AML-193 (cell line): ENCODE measurements at places on chromosomes 5 and 9.
A peak's percentile ranks its signal among the peaks of the same experiment; 100 is the strongest.

DNA sequence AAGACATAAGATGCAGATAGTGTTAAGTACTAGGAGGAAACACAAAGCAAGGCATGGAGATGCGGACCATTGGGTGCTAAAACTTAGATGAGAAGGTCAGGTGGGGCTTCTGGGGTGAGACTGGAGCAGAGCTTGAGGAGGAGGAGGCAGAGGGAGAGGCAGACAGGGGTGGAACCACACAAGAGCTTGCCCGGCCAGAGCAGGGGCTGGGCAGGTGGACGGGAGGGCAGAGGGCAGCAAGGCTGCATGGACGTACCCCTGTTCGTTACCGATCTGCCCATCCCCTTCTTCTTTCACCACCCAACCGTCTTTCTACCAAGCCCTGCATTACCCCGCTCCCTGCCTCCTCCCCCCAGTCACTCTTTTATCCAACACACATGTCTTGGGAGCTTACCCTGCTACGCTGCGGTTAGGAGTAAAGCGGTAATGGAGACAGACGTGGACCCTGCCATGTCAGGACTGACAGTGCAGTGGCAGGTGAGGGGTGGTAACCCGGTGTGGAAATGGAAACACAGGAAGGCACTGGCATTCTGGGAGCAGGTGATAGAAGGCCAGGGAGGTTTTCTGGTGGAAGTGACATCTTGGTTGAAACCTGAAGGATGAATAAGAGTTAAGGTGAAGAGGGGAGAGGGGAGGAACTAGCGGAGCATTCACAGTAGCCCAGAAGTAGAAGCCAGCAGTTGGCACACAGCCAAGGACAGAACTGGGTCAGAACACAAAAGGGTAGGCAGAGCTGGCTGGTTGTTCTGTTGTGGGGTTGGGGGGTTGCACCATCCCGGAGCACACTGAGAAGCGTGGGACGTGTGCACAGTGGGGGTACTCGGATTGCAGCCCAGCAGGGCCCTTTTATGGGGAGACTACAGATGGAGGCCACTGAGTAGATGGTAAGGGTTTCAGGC is 167.2 kb downstream of the CACNA1B start:
- no peak for DNase-seq

DNA sequence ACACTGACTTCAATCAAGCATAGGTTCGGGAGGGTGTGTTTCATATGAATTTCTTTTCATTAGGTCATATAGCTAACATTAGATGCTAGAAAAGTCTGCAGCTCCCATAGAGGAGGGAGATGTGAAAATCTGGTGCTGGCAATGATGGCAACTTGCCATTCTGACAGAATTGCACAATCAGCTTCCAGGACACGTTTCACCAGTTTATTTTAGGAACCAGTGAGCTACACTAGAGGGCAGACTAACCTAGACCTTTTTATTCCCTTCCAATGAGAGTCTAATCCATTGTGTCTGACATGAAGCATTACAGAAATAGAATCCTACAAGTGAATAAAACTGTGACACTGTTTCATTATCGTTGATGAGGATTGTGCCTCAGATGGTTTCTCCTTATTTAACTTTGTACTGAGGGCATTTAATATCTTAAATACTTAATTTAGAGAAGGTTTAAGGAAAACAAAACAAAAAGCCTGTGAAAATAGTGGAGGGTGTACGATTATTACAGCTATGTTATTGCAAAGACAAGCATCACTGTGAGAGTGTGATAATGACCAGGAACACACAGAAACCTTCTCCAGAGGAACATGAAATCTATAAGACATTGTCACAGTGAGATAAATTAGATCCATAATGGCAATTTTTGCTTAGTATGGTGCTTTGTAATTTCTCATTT is 363.3 kb upstream of the RPS23 start:
- DNase-seq, result peak; percentile 82

DNA sequence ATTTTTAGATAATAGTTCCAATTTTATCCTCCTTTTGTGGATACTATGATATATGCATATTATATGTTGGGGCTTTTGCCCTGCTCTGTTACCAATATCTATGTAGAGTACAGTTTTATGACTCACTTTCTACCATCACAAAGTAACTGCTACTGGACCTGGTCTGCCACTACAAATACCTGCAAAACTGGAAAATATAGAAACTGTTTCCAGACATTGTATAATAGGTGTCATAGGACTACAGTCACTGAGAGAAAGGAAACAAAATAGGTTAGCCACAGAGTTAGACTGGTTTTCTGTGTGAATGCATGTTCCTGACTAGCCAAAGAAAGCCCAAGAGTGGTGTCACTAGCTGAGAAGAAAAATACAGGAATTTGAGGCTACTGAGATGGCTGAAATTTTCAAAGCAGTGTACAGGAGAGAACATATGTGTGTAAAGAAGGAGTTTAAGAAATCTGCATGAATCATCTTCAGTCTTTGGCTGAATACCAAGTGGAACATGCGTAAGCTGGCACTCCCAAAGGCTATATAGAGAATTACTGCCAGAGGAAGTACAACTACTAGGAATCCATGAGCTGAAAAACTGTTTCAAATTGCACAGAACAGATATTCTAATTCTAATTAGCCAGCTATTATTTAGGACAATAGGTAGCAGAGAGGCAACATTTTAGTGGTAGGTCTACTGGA is 29.0 kb upstream of the FAM174A start:
- DNase-seq, result peak; percentile 74

DNA sequence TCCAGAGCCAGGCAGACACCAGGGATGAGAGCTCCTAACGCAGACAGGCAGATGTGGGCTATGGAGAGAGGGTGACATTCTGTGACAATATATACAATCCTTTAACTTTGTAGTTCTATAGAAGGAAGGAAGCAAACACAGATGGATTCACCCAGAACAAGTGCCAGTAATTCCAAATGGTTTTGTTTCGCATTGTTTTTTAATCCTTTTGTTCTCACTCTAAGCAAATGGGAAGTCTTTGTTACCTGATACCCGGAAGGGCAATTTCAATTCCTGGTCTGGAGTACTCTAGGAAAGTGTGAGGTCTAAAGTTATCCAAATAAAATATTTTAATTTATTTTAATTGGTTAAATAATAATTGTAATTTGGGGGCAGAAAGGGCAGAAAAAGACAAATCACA is 2.5 kb downstream of the FRMD3 start:
- no peak for DNase-seq

- DNase-seq, result no peak
Observed at GRCh38 chr9:114000063-114000454, 78.0 kb downstream of the AMBP start.

DNA sequence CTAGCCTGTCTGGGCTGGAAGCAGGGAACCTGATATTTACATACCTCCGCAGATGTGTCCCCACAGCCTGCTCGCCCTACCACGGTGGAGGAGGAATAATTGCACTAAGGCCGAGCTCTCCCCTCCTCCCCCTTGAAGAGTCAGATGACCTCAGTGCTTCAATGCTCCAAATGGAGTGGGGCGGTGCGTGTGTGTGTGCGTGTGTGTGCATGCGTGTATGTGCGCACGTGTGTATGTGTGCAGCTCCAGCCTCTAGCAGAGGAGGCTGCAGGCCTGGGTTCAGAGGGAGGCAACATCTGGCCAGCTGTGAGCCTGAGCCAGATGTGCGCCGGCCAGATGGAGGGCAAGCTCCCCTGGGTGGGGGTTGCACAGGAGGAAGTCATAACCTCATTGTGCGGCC is 90.5 kb downstream of the NRG2 start:
- DNase-seq, result no peak

DNA sequence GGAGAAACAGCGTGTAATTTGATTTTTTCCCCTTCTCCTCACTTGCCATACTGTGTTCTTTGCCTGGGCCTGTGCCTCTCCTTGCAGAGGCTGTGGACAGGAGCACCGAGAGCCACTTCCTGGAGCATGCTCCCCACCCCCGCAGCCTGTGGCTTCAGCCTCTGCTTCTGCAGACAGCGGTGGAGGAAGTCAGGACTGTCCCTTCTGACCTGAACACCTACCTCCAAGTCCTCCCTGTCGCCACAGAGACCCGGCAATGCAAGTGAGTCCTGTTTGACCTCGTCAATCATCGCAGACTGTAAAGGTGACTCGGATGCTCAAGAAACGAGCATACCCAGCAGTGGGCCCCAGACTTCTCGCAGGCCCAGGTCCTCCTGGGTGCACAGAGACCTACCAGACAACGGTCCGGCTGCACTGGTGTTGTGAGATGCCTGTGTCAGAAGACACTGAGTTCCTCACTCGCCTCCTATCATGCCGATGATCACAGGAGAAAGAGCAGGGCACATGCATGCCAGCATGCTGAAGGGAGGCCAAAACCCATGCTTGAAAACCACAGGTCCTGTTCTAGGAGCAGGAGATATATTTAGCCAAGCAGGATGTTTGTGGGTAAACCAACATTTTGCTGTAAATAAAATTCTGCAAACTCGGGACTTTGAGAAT is 198.8 kb downstream of the AUH start:
- DNase-seq, result peak; percentile 72

DNA sequence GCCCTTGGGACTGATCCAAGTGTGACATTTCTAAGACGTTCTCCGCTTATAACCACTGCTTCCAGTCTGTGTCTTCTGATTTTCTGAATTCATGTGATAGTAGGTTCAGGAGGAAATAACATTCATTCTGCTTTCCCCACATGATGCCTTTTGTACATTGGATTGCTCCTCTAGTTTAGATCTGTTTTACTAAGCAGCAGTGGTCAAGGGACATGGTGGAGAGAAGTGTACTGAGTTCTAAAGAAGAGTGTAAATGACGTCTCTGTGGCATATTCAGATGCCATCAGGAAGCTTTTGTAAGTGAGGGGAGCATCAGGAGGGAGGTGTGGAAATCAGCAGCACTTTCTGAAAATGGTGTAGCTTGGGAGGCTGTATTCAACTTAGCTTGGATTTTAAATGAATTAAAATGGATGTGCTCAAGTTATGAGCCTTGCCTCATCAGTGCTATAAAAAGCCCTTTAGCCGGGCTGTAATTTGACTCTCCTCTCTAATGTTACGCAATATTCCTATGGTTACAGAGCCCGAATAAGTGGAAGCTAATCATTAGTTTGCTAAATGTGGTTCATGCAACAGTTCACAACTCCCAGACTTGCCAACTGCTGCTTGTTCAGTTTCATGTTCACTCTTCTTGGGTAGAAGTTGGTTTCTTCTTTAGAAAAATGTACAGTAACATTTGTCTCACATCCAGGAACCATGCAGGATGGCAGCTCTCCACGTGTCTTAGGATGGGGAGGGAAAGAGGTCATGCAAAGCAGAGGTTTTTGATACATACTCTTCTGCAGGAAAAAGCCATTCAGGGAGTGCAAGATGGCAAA is 281.3 kb downstream of the ARHGAP26 start:
- peak; percentile 93 for DNase-seq

- no peak for DNase-seq
Observed at GRCh38 chr5:143613329-143613728, 198.6 kb upstream of the HMHB1 start.

GRCh38 chr9:71662082-71662481 is 106.2 kb downstream of the CEMIP2 start:
- no peak for DNase-seq

DNA sequence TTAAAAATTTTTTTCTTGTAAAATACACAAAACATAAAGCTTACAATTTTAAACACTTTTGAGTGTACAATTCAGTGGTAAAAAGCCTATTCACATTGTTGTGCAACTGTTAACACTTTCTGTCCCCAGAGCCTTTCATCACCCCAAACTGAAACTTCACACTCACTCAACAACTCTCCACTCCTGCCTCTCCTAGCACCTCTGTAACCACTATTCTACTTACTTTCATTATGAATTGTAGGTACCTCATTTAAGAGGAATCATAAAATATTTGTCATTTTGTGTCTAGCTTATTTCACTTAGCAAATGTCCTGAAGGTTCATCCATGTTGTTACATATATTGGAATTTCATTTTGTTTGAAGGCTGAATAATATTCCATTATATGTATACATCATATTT is 4.3 kb upstream of the ZNF510 start:
- DNase-seq, result no peak

- DNase-seq, result no peak
Observed at GRCh38 chr9:127448112-127448805, 2.9 kb downstream of the RPL12 start.

DNA sequence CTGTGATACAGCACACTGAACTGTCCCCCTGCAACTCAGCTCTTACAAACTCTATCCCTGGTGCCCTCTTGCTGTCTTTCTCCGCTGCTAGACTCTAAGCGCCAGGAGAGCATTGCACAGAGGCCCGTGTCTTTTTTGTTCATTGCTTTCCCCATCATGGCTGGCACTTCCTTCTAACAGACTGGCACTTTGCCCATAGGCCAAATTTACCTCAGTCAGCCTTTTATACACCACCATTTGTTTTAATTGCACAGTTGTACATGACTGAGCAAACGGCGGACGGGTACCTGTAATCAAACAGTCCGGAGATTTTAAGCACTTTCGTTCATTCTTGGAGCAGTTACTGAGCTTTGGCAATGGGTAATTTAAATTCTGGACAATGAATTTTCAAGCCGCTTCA is 102.2 kb upstream of the CLINT1 start:
- no peak for DNase-seq

DNA sequence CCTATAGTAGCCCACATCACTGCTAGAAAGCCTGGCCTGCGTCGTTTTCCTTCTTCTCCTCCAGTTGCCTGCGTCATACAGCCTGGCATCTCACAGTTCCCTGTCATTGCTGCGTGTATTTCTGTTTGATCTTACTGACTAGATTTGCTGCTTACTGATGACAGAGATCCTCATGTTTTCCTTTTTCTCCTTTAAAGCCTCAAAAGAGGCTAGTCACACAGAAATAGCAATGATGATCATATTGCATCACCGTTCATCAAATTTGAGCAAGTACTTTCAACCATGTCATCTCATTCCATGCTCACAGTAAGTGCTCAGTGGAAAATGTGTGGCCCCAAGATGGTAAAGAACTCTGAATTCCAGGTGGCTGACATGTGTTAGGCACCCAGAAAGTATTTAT is 76.8 kb downstream of the MVB12B start:
- DNase-seq, result no peak

DNA sequence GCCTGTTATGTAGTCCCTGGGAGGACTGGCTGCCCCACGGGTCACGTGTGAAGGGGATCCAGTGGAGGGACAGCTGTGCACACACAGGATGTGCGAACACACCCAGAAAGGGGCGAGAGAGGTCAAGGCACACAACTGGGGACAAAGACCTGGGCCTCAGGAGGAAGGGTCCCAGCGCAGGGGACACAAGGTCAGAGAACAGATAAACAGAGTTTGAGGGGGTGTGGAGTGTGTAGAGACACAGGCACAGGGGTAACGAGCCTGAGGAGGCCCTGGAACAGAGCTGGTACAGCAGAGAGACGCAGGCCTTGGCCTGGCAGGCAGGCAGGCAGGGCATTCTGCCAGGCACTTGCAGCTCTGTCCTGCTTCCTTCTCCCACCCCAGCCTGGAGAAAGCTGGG is 14.8 kb upstream of the PSMD5 start:
- DNase-seq, result no peak
